CD8-positive, alpha-beta T cell (primary cell): ENCODE measurements at places on chromosomes 2 and 18.

DNA sequence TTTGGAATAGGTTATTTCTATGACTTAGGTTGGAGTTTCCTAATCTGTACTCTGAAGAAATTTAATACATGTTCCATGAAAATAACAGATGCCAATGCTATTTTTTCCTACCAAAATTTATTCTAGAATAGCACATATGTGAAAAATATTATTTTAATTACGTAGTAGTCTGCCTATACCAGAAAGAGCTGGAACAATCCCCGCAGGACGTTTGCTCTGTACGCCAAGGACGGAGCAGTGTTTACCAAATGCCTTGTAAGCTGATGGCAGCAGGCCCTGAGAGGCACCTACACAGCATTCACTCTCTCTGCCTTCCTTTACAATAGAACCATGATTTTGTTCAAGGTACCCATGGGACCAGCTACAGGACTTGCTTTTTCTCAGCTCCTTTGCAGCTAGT is 16.8 kb upstream of the SLC1A4 start:
- no peak for DNase-seq

DNA sequence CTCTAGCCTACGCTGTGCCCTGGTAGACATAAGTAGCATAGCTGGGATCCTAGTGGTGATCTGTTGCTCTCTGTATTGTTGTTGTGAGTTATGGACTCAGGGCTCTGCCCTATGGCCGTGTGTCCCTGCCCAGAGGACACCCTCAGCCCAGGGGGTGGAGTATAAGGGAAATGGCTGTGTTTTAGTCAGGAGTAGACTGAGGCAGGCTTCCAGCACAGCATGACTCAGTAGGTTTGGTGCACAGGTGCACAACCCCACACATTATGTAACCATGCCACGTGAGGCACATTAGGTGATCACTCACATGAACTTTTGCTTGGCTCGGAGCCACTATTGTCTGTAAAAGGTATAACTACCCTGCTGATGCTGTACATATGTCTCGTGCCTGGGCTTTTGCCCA is 59.9 kb upstream of the PEX13 start:
- no peak for DNase-seq

GRCh38 chr18:27769152-27769551 is 407.8 kb downstream of the CDH2 start:
- DNase-seq, result no peak

GRCh38 chr18:70420146-70420898 is 131.5 kb downstream of the SOCS6 start:
- DNase-seq, result no peak

- no peak for DNase-seq
Measured at GRCh38 chr2:28352104-28352503, 40.6 kb upstream of the FOSL2 start.

GRCh38 chr2:23751747-23752265 is 175.1 kb downstream of the ATAD2B start:
- no peak for DNase-seq

DNA sequence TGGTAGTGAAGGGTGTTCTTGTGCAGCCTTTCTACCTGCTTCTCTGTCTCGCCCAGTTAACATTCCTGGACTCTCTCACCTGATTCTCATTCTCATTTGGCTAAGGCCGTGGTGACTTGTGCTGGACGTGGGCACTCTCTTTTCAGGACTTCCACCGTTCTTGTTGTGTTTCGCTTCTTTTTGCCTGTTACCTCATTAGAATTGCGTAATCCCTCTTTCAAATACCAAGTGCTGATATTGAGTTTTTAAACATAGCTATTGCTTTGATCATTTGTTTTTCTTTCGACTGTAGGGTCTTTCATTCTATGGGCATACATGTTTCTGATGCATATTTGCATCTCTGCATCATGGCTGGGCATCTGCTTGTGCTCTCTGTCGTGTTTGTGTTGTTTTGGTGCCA is 287.0 kb downstream of the ALPK2 start:
- no peak for DNase-seq
